ENCODE measurements at places on chromosomes 12 and 14.

GRCh38 chr14:35991356-35991755, 165.2 kb downstream of the BRMS1L start:
- DNase-seq, result no peak

DNA sequence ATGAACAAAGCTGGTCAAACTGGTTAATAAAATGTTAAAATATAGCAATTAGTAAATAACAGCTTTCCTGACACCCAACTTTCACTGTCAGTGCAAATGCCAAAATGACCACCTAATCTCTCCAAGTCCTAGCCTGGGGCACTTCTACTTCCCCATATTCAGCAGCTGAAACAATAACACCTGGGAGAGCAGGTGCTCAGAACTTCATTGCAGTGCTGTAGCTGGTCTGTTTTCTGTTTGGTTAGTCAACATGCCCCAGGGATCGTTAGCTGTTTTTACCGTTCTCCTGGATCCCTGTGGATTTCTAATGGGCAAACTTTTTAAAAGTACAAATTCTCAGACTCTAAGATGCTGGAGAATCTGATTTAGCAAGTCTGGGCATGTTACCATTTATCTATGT, 759.7 kb downstream of the GALC start:
- no peak for DNase-seq

GRCh38 chr14:76776428-76777251, 15.4 kb downstream of the VASH1 start:
- peak; percentile 12 for DNase-seq

- DNase-seq, result no peak
These were observed 2.8 kb upstream of the SP7 start for GRCh38 chr12:53338916-53339315.

- DNase-seq, result no peak
These were observed 1.9 kb downstream of the TMEM119 start for GRCh38 chr12:108595711-108596647.

DNA sequence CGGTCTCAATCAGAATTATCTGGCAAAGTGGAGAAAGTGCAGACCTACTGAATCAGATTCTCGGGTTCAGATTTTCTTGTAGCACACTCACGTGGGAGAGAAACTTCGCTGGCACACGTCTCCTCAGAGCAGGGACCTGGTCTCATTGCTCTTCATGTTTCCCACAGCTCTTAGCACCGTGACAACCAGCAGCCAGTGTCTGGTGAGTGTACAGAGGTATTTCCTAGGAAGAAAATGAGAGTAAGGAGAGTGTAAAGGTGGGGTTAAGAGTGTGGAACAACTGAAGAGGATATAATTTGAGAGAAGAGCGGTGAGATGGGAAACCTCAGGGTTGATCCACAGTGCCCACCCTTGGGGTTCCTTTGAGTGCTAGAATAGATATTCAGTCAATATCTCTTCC, 89.2 kb downstream of the ARF6 start:
- no peak for DNase-seq
